ENCODE measurements at places on chromosomes 16 and 17.

DNA sequence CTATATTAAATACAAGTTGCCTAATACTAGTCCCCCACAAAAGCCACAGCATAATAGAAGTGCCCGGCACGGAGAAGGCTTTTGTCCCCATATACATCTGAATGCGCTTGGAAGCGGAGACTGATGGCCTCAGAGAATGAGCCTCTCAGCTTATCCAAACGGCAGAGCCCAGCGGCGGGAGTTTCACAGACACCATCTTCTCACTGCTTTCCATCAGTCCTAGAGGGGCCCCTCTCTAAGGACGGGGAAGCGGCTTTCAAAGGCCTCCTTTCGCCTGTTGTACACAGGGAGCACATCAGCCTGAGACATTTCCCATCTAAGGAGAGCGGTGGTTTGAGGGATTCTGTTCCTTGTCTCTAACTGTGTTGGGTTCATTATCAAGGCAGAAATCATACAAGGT lies 16.9 kb downstream of the NXN start:
- DNase-seq = no peak

DNA sequence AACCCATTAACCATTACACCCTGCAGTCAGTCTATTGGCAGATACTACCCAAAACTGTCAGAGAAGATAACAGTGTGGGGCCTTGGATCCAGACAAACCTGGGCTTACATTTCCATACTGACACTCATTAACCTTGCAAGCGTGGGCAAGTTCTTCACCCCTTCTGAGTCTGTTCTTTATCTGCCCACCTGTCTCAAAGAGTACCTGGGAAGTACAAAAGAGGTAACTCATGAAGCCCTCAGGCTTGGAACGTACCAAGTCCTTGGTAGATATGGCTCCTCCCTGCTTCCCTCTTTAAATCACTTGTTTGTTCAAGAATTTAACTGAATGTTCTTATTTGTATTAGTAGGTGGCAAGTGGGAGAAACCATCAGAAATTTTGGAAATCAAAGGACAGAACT lies 2.5 kb upstream of the IGSF6 start:
- DNase-seq = no peak

GRCh38 chr16:50259334-50260205 lies 6.8 kb upstream of the ADCY7 start:
- DNase-seq = no peak

GRCh38 chr17:63626551-63627180 lies 4.4 kb downstream of the MAP3K3 start:
- no peak for DNase-seq

DNA sequence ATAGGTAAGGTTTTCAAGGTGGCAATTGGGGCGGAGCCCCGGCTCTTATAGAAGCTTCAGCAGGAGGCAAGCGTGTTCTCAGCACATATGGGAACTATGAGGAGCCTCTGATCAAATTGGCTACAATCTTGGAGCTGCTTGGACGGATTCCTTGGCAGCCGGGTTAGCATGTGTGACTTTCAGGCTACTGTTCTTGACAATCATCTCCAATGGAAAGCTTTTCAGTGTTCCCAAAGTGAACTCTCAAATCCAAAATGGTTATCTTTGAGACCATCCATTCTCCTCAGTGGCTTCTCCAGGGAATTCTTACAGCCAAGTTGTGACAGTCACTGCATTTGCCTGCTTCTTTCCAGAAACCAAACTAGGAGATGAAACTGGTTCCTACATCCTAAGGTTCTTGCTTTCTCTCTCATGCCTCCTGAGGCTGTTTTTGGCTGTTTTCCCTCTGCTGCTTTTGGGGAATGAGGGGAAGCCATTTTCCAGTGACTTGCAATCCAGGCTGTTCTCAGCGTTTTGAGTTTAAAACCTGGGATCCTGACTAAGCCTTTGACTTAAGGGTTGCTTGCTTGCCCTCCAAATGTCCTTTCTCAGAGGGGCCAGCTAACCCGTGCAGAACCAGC lies 10.9 kb downstream of the HAS3 start:
- no peak for DNase-seq
